Left kidney (tissue), 8 donors: ENCODE measurements at places on chromosomes 13 and 19. TPM values are rescaled to one million over a fixed set of nuclear protein-coding genes. Genes with fewer than 3 reads are reported as not detected.

- no peak for DNase-seq
Observed at GRCh38 chr13:100523411-100523810, 65.2 kb downstream of the GGACT start.

DNA sequence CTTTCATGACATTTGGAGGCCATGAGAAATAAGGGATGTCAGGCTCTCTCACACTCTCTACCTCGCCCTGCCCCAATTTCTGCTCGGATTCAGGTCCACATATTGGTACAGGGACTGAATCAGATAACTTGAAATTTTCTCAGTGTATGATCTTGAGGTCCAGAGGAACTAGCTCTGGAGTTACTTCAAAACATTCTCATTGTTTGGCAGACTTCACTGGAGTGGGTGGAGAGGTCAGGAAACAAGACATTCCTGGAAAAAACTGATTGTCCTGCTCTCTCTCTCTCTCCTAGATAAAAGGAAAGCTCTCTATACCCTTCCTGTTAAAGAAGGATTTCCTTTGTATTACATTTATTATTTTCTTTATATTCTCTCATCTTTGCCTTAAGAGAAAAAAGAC lies 428.1 kb upstream of the DACH1 start:
- DNase-seq, result no peak

DNA sequence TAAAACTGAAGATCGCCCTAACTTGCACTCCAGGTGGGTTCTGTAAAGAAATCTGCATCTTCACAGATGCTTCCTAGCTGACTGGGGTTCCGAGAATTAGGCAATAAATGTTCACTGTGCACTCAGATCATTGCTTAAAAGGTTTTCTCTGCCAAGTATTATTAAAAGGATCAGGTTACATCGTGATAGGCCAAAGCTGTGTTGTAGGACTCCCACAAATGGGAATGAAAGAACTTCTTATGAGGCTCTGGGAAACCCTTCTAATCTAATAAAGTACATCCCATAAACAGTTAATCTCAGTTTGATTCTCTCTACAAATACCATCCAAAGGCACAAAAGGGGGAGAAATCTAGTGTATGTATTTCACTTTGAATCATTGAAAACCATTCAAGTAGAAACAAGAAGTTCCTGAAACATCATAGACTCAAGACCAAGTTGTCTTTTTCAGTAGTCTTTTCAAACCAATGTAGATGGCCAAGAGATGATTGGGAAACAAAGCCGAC lies 7.1 kb upstream of the POU4F1 start:
- DNase-seq, result no peak

- no peak for DNase-seq
Observed at GRCh38 chr19:35949131-35949530, 13.0 kb downstream of the LRFN3 start.

- no peak for DNase-seq
Observed at GRCh38 chr19:46834121-46834520, 16.5 kb downstream of the AP2S1 start.

GRCh38 chr13:53167561-53167960 lies 138.9 kb downstream of the OLFM4 start:
- DNase-seq, result no peak

- no peak for DNase-seq
Observed at GRCh38 chr19:4375164-4376027, 25.0 kb downstream of the SH3GL1 start.

DNA sequence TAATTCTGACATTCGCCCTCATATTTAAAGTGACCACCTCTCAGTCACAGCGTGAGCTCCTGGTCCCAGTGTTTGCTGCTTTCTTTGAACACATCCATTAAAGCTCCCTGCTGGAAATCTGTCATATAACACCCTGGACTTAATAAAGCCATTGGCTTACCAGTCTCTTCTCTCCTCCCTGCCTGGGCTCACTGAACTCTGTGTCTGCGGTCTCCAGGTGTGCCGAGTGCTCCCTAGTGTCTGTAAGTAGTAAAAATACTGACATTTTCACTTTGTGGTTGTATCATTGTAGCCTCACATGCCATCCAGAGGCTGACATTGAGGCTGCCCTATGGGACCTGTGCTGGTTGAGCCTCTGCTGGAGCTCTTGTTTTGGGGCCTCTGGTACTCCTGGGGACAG lies 2.6 kb upstream of the PSG11 start:
- DNase-seq, result no peak

DNA sequence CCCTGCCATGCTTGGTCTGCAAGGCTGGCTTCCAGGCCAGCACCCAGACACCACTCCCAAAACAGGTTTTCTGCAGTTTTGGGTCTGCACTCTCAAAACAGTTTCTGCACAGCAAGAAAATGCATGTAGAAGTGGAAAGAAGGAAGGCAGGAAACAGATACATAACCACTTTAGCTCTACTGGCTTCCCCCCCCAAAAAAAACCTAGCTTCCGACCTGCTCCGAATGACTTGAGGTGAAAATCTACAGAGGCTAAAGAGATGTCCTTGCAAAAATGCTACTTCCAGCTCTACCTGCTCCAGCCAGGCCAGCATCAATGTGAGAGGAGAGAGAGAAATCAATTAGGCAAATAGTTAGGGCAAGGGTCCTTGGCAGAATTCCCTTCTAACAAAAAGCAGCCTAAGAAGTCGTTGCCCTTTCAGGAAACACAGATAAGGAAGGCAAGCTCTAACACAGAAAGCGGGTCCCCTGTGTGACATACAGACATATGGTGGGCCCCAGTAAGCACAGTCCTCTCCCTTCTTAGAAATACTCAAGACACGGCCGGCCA lies 3.4 kb downstream of the C19orf12 start:
- no peak for DNase-seq

Gene FAM83E
- 0.57 TPM for polyA plus RNA-seq

Gene LGI4
- polyA plus RNA-seq, result 2.3 TPM

Gene ACTN4
- polyA plus RNA-seq, result 654 TPM
